ENCODE measurements at places on chromosomes 2 and 18.

DNA sequence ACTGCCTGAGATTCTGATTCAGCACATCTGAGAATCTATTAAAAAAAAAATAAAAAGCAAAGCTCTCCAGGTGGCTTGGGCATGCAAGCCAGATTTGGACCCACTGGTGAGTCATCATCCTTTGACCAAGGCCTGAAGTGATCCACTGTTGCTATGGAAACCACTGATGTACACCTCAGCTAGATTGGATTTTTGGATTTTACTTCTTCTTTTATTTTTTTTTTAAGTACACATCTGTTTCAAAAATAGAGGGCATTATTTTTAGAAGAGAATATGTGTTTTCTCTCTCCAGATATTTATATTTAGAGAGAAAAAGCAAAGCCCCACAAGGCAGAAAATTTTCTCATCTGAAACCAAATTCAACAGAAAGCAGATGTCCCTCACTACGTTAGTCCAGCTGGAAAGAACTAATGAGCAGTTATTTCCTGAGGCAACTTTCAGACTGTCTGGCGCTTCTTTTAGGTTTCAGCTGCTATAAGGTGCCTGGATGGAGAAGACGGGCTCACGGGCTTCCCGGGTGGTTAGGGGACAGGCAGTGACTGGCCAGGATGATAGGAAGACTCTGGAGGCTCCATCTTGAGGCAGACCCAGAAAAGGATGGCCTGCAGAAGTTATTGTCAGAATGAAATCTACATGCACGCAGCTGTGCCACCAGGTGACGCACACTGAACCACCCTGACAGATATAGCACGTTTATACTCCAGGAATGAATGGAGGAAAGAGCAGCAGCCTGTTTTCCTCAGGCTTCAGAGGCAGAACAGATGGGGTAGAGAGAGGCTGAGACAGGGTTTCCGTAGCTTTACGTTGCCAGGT is 50.5 kb downstream of the MRPL35 start:
- DNase-seq: no peak

GRCh38 chr2:107025869-107026380 is 140.0 kb upstream of the ST6GAL2 start:
- DNase-seq: no peak

DNA sequence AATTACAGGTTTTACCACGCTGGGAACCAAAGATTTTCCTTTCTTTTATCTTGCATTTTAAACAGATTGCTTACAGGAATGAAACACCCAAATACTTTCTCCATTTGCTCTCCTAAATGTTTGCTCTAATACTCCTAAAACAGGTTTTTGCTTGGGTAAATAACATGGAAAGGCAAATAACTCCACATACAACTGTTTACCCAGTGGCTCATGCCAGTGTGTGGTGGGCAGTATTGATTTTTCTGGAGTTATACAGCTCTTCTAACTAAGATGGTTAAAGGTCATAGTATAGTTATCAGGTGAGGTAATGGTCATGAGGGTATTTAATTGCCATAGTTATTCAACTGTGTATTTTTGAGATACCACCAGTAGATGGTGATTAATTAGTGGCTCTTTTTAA is 61.2 kb upstream of the RAB27B start:
- DNase-seq: no peak

DNA sequence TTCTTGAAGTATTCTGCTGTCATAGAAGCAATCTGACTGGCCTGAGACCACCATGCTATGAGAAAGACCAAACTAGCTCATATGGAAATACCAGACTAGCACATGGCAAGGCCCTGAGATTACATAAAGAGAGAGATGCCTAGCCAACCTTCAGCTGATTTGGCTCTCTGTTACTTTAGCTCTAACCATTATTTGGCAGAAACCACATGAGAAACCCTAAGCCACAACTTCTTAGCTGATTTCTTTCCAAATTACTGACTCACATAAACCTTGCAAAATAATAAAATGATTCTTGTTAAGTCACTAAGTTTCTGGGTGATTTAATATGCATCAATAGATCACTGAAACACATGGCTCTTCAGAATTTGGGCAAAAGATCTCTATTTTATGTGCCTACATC is 295.0 kb upstream of the ZNF521 start:
- DNase-seq: no peak

DNA sequence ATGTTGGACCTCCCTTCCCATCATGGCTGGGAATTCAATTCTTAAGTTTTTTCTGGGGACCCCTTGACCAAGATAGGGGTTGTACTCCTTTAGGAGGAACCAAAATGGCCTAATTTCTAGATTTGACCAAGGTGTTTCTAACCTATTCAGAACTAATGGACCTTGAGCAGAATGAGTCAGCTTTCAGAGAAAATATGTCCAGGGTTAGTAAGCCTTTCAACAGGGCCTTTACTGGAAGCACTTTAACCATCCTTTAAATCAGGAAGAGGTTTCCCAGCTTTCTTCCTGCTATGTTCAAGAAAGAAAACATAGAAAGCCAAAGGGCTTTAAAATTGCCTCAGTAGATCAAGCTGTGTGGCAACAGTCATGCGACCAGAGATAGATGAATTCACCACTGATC is 1184.9 kb upstream of the ACVR2A start:
- DNase-seq: no peak
